ENCODE measurements at places on chromosomes 4 and X.

DNA sequence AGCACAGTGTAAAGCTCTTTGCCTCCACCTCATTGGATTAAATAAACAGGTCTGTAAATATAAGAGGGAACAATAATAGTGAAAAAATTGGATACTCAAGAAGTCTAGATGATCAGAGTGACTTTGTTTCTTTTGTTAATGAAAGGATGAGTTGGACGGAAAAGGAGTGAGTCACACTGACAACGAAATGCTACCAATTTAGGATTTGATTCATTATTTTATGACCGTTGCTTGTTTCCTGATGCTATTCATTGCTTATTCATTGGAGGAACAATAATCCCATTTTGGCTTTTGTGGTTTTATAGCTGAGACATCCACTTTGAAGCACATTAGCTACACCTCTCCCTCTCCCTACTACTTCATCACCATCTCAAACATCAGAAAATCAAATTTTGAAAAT is 74.4 kb upstream of the DYNLT3 start:
- DNase-seq = no peak

DNA sequence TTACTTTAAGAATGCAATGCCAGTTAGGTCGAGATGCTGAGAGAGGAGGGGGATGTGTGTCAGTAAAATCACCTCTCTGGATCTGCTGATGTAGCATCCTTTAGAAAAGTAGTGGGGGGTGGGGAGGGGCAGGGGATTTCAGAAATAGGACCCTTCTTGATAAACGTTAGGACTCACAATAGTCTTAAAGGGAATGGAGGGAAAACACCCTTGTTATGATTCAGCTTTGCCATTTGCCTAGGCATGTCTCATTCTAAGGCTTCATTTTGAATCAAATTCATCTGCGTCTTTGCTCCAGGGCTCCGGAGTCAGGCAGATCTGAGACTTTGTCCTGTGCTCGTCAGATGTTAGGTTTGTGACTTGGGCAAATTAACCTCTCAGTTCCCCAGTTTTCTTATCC is 879 bp downstream of the SH2D1A start:
- no peak for DNase-seq

DNA sequence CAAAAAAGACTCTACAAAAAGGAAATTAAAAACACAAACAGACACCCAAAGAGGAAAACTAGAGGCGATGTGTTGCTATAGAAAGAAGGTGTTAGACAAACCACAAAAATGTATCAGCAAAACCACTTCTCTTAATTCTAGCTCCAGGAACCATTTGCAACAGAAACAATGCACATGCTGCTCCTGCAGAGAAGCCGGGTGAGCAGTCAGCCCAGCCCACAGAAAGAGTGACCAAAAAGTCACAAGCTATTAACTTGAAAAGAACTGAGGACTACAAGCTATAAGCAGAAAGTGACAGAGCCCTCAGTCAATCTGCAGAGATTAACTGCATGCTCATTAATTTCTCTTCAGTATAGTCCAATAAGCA is 96.2 kb upstream of the KLHL13 start:
- no peak for DNase-seq

DNA sequence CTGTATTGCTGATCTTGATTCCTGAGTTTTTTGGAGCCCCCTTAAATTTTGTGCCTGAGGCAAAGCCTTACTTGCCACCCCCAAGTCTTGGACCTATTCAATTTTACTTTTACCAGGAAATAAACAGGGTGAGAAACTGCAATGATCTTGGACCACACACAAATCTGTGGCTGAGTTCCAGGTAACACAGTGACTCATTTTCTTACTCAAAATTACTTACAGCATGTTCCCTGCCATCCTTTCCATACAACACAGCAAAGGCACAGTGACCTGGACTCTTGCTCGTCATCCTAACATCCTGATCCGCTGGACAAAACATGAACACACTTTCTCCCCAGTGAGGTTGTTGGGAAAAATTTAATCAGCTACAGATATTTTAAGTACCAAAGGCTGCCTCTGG is 60.7 kb upstream of the S100G start:
- DNase-seq = no peak

DNA sequence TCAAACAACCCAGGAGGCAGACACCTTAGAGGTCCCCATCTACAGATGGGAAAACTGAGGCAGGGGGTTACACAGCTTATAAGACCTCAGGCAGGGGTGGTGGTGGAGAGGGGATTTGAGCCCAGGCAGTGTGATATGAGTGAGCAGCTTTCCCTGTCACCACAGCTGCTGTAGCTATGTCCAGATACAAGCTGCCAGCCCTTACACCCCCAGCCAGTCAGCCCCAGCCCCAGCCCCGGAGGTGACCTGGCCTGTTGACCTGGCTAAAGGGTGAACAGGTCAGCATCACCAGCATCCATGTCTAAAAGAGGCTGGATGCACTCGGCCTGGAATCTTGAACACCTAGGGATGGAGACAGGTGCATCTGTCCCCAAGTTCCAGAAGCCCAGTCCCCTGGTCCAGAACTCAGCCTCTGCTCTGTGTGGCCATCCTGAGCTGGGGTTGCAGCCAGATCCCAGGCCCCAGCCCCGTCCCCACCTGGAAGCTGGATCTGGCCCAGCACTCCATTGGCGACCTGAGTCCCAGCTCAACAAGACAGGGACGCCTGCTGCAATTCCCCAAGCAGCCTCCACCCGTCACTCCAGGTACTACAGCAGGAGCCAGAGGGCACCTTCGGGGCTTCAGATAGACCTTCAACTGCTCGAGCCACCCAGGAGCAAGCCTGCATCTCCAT is 89.5 kb downstream of the JAKMIP1 start:
- DNase-seq = no peak

DNA sequence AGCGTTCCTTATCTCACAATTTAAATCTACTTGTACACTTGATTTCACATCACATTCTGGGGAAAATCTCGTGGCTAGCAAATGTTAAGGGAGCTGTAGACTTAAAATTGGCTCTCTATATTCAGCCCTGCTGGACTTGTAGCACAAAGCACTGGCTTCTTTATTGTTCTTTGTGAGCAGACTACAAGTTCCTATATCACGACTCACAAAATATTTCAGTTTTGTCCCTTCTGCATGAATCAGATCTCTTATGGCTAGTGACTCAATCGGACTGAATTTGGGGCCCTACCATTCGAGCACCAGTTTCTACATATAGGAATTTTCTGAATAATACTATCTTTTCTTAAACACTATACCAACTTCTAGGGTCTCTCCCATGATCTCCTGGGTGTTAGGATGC is 390.1 kb downstream of the ADAM29 start:
- DNase-seq = no peak

GRCh38 chr4:52358366-52358765 is 300.7 kb downstream of the USP46 start:
- no peak for DNase-seq

GRCh38 chrX:102712981-102713625 is 855 bp downstream of the GPRASP2 start:
- DNase-seq = no peak

GRCh38 chrX:153727123-153727931 is 2.7 kb downstream of the ABCD1 start:
- no peak for DNase-seq

DNA sequence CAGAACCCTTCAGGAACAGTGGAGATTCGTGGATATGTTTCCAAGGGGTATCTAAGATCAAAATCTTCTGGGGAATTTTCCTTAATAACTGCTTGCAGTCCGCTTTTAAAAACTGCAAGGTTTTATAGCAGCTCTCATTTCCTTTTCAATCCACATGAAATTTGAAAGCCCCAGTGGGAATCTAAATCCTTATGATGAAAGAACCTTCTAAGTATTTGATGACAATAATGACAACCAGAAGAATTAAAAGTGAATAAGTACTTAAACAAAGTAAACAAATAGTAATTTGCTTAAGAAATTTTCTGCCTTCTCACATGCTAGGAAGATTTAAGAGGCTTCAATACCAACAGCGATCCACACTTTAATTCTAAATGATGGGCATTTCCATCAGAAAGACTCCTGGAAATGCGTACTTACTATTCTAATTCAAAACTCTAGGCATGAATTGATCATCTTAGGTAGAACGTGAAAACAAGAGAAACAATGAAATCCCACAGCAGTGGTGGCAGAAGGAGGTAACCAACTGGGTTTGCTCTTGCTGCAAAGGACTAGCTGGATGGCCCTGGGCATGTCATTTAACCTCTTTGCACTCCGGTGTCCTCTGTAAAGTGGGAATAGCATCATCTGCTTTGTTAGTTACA is 37.6 kb upstream of the S100G start:
- no peak for DNase-seq

DNA sequence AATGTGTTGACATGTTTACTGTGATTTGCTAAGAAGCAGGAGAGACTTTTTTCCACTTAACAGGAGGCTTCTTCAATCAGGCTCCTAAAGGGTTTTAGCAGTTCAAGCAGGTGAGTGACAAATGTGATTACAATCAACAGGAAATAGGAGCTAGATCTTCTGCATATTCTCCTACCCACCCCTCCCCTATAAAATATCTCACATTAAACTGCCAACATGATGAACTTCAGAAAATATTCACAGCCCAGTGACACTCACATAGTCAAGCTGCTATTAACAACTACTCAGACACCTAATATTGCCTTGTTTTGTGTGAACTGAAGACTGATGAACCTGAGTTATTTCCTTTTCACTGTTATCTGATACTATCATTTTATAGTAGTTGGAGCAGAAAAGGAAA is 55.9 kb upstream of the ANTXR2 start:
- no peak for DNase-seq

DNA sequence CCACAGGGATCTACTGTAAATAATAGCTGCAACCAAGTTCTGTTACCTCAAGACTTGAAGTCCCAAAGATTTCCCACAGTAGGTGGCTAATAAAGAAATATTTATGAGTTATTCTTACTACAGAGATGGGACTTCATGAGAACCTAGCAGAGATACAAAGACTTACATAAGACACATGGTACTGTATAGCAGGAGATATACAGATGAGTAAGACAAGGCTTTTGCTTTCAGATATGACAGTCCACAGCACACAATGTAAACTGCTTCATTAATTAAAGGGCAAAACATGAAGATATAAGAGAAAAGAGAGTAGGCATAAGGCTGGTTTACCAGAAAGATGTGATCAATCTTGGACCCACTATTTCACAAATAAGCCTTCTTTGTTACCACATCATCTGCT is 6.6 kb downstream of the ANKRD17 start:
- no peak for DNase-seq

GRCh38 chr4:140131675-140132229 is 22.2 kb downstream of the MAML3 start:
- DNase-seq = no peak

GRCh38 chrX:85327060-85327333 is 52.5 kb downstream of the POF1B start:
- no peak for DNase-seq

GRCh38 chrX:103878466-103879122 is 46.5 kb upstream of the RAB9B start:
- no peak for DNase-seq

GRCh38 chrX:112012360-112012759 is 70.2 kb downstream of the TRPC5 start:
- DNase-seq = no peak

Data from activated CD8-positive, alpha-beta memory T cell treated with anti-CD3 and anti-CD28 coated beads for 1 hour (primary cell).